ENCODE measurements at places on chromosomes 4 and X.

- no peak for DNase-seq
Measured at GRCh38 chr4:142743121-142743825, 102.8 kb downstream of the INPP4B start.

DNA sequence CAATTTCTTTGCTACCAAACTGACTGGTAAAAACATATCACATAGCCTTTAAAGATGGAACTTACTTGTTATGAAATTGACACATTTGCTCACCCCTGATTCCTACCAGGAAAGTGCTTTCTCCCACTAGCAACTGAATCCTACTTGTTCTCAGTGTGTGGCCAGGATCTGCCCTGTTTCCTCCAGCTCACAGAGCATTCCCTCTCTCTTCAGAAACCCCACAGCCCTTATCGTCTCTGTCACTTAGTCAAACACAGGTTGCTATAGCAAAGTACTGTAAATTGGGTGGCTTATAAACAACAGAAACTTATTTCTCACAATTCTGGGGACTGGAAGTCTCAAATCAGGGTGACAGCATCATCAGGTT is 265.2 kb upstream of the BOD1L1 start:
- DNase-seq: no peak

DNA sequence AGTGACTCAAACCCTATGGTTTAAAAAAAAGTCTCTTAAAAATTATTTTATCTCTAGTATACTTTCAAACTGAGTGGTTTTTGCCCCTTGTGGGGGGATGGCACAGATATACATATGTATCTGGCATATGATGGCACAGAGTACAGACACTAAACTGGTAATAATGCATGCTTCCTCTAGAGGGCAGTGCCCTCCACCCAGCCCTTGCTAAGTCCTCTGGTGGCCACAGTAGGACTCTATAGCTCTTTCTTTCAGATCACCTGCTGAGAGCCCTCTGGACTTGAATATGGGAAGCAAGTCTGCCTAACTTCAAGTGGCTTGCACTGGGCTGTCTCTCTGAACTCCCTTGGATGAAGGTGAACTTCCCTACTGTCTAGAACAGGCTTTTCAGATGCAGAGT is 66.3 kb downstream of the TSPAN7 start:
- no peak for DNase-seq

DNA sequence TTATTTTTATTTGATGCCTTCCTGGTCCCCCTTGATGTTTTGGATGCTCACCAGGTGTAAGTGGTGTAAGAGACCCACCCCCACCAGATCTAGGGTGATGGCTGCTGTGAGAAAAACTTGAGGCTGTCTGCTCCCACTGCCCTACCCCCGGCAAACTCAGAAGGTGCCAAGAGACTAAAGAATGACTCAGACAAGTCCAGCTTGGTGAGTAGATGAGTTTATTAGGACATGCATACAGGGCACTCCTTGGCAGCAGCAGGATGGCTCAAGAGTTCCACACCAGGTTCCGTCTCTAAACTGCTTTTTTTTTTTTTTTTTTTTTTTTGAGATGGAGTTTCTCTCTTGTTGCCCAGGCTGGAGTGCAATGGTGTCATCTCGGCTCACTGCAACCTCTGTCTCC is 84.0 kb upstream of the HPF1 start:
- no peak for DNase-seq

DNA sequence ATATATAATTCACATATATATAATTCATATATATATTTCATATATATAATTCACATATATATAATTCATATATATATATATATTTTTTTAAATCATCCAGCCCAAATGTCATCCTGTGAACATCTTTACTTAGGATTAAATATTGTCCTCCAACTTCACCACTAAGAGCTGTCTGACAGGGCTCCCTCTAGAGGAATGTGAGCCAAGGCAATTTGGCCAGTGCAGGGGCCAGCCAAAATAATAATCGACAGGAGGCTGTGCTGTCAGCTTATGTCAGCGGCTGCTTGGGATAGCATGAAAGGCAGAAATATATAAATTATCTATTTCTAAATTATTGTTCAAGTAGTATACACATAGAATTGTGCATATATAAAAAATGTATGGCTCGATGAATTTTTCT is 29.5 kb downstream of the EGFL6 start:
- DNase-seq: no peak

DNA sequence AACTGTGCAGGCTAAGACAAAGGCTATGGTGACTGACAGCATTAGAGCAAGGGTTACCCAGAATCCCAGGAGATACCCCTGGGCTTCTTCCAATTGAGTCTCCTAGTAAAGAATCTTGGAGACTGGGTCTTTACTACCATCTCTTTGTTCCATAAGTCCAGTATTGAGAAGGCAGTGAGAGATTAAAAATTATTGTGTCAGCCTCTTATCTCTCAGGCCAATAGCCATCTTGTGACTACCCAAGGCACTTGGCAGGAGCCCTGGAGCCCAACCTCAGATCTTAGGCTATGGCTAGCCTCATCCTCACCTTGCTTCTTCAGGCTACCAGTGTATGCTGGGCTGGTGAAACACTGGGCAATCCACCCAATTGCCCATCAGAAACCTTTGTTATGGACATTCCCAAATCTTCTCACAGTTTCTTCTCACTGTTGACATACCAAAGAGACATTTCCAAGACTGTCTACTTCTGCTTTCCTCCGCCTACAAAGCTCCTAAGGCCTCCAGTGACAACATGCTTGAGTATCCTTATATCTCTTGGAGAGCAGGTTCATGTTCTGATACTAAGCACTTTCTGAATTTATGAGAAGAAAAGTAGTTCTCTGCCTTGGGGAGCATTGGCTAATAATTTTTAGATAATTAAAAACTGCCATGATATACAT is 76.3 kb upstream of the STIM2 start:
- DNase-seq: no peak

GRCh38 chr4:108825737-108826136 is 62.9 kb upstream of the ETNPPL start:
- DNase-seq: no peak

DNA sequence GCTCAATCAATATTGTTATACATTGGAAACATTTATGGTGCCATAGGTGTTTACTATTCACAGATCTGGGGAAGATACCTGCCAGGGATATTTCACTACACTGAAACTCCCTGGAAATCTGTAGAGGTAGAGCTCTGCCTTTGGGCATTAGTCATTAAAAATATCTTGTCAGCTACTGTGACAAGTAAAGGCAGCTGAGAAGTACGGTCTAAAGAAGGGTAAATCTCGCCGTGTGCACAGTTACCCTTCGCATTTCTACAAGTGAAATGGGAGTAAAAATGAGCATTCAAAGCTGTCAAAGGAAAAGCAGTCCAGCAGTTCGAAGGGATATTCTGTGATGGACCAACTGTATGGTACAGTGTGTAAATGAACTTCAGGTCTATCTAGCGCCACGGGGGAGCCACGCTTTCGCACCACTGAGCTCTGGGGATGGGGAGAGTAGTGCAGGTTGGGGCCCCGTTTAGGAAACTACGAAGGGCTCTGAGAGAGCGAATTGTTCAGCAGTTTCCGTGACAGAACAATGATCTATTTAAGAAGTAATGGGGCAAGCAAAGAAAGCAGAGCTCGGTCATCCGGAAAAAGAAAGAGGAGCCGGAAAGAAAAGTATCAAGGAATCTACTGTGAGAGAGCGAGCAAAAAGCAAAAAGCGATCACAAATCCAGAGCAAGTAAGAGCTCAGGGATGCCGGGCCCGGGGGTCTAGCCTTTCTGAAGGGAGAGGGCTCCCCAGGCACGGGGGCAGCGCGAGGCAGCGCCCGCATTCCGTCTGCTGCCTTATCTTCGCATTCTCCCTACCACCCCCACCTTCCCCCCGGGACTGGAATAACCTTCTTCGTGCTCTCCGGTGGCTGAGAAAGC is 646 bp downstream of the TIGD4 start:
- DNase-seq: no peak

DNA sequence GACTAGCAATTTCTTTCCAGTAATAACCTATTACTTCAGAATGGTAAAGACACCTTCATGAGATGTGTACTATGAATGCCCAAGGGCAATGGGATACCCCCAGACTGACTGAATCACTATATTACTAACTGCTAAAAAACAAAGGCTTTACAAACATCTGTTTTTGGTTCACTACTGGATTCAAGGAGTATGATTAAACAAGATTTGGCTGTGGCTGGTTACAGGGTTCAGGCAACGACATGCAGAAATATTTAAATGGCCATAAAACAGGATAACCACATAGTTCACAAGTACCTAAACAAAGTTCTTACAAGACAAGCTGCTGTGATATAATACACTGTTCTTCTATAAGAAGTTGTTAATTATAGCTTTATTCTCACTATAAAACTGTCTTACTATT is 128.2 kb downstream of the FRYL start:
- no peak for DNase-seq

DNA sequence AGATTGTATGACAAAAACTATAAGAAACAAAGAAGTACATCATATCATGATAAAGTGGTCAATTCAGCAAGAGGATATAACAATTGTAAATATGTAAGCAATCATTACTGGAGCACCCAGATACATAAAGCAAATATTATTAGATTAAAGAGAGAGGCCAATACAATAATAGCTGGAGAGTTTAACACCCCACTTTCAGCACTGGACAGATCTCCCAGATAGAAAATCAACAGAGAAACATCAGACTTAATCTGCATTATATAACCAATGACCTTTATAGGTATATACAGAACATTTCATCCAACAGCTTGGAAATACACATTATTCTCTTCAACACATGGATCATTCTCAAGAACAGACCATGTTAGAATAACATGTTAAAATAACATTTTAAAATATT is 128.4 kb downstream of the SPOCK3 start:
- no peak for DNase-seq

DNA sequence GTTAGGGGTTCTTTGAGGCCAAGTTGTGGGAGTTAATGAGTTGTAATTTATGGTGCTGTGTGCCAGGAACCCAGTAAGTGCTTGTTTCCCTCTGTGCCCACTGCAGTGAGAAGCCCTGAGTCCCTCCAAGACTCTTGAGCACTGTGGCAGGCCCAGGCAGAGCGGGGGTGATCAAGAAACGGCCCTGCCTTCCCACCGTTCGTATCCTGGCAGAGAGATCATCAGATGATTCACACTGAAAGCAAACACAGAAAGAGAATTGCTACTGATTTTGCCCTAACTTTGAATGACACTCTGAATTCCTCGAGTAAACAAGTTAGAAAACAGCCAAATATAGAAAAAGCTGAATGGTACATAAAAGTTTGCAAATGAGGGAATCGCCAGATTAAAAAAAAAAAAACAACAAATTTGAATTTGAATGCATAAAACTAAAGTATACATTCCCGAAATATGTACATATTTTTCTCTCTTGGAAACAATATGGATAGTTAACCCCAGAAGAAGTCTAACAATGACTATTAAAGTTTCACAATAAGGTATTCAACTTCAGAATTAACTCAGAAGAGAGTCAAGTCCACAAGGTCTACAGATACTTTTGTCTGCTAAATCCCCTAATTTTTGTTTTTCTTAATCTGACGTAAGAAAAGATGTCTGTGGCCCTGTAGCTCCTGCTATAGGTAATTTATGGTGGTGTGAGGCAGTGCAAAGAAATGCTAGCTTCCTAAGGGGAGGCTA is 71.8 kb downstream of the AFAP1 start:
- DNase-seq: no peak

DNA sequence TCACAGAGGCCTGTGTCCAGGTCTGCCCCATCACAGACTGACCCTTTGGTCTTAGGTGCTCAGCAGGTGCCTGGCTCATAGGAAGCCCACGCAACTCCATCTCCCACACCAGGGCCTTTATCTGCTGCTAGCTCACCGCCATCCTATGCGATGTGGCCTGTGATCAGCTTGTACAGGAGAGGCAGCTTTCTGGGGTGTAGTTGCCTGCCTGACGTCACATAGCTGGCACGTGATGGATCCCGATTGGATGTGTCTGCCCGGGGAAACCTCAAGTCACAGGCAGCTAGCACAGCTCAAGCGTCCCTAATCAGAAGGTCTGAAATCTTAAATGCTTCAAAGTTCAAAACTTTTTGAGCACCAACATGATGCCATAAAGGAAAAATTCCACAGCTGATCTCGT is 41.2 kb upstream of the CLDN34 start:
- no peak for DNase-seq

GRCh38 chr4:173522160-173522950 is 7.7 kb downstream of the HAND2 start:
- no peak for DNase-seq

DNA sequence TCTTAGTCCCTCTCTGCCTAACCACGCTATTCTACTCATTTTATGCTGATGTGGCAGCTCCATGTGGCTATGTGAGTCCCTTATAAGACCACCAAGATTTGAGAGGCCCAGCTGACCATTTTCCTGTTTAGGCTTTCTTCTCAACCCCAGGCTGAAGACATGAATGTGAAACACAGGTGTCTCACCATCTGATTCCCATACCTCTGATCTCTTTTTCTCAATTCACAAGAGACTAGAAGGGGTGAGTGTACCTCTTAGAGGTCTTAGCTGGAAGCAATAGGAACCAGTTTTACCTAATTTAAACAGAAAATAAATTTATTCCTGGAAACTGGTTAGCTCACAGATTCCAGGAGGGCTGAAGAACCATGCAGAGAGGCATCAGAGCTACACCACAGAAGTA is 276.5 kb upstream of the FMR1 start:
- DNase-seq: no peak

DNA sequence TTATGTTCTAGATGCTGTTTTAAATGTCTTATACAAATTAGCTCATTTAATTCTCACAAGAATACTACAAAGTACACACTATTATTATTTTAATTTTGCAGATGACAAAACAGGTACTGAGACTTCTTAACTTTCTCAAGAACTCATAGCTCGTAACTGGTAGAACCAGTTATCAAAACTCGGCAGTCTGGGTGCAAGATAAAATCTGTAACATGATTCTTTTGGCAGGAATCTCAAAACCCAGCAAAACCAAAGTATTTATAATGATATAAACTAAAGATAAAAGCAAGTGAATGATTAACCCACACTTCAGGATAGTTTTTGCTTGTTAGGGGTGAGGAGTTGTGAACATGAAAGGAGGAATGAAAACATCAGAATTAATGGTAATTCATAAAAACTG is 27.6 kb downstream of the CLNK start:
- no peak for DNase-seq

GRCh38 chr4:85681221-85681657 is 206.3 kb downstream of the ARHGAP24 start:
- no peak for DNase-seq

GRCh38 chrX:153731117-153731844 is 6.6 kb downstream of the ABCD1 start:
- DNase-seq: no peak

DNA sequence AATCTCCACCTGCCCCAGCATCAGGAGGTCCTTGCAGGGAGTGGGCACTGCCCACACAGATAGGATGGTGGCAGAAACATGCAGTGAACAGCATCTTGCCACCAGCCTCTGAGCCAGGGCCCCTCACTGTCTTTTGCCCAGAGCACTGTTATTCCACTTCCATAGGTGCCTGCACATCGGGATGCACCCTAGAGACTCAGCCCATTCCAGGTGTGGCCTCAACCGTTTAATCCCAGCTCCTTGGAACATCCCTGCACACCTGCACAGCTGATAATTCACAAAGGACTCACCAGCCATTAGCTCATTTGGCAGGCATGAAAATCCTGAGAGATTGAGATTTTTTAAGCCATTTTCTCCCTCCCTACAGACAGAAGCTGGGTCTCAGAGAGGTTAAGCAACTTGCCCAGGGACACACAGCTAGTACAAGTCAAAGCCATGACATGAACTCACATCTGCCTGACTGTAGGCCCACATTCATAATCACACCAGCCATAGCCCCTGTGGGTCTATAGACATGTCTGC is 116.3 kb downstream of the EFNB1 start:
- DNase-seq: no peak

Measured in stimulated activated CD4-positive, alpha-beta T cell treated with anti-CD3 and anti-CD28 coated beads, Interleukin-15, amount 100 ng/mL, for 1 hour (primary cell).